ENCODE measurements at places on chromosomes 12 and 14. TPM values are rescaled to one million over a fixed set of nuclear protein-coding genes. Genes with fewer than 3 reads are reported as not detected.

DNA sequence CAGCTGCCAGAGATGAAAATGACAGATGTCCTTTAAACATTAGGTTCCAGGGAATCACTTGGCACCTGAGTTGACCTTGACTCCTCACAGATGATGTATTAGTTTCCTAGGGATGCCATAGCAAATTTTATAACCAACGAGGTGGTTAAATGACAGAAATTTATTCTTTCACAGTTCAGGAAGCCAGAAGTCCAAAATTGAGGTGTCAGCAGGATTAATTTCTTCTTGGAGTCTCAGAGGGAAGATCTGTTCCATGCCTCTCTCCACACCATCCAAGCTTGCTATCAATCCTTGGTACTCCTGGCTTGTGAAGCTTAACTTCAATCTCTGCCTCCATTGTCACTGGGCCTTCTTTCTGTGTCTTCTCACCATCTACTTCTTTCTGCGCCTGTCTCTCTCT is 249.7 kb upstream of the BTG1 start:
- no peak overlapping the region for H3K4me3 ChIP-seq
- no peaks in the 10 kb centered on the region for H3K36me3 ChIP-seq
- no peak for DNase-seq
- no peak overlapping the region for H3K27ac ChIP-seq
- no peaks in the 10 kb centered on the region for H3K4me1 ChIP-seq

DNA sequence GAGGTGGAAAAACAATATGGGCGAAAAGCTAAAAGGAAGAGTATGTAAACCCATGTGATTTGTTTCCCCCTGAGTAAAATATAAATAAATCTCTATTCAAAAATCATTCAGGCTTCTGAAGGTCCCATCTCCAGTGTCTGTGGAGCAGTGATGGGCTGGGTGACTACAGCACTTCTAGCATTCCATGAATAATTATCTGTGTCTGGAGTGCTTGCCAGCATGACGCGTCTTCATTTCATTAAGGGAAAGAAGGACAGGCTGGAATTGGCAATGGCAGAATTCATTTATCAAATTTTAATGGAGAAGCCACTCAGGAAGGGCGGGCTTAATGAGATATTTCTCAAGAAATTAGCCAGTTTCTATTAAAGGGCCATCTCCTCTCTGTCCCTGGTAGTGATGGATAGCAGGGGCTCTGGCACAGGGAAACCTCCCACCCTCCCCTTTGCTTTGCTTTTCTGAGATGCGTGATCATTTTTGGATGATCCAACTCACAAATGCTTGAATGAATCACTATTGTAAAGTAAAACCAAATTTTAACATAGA is 916.3 kb upstream of the SEL1L start:
- no peaks in the 10 kb centered on the region for H3K27me3 ChIP-seq
- no peaks in the 10 kb centered on the region for H3K4me1 ChIP-seq
- no peak overlapping the region for H3K27ac ChIP-seq
- H3K4me3 ChIP-seq, result no peak overlapping the region
- H3K36me3 ChIP-seq, result no peaks in the 10 kb centered on the region

- DNase-seq, result peak; percentile 95
- no peak overlapping the region for H3K4me3 ChIP-seq
- peaks cover 9% of the 10 kb centered on the region for H3K36me3 ChIP-seq
- H3K4me1 ChIP-seq, result peaks cover 40% of the 10 kb centered on the region
These were observed 7.7 kb downstream of the ENDOU start for GRCh38 chr12:47717443-47718193.

- H3K4me1 ChIP-seq, result peaks cover 34% of the 10 kb centered on the region
- H3K36me3 ChIP-seq, result no peaks in the 10 kb centered on the region
- peak; percentile 75 for DNase-seq
- no peaks in the 10 kb centered on the region for H3K27me3 ChIP-seq
These were observed 142.8 kb downstream of the SCARB1 start for GRCh38 chr12:124720681-124721500.

The PRB2 gene
- not detected for total RNA-seq

Data from muscle of leg (tissue), 16 donors.